ENCODE measurements at places on chromosomes 3 and 15.

GRCh38 chr15:91049378-91050127 lies 27.2 kb upstream of the VPS33B start:
- DNase-seq, result peak; percentile 88

DNA sequence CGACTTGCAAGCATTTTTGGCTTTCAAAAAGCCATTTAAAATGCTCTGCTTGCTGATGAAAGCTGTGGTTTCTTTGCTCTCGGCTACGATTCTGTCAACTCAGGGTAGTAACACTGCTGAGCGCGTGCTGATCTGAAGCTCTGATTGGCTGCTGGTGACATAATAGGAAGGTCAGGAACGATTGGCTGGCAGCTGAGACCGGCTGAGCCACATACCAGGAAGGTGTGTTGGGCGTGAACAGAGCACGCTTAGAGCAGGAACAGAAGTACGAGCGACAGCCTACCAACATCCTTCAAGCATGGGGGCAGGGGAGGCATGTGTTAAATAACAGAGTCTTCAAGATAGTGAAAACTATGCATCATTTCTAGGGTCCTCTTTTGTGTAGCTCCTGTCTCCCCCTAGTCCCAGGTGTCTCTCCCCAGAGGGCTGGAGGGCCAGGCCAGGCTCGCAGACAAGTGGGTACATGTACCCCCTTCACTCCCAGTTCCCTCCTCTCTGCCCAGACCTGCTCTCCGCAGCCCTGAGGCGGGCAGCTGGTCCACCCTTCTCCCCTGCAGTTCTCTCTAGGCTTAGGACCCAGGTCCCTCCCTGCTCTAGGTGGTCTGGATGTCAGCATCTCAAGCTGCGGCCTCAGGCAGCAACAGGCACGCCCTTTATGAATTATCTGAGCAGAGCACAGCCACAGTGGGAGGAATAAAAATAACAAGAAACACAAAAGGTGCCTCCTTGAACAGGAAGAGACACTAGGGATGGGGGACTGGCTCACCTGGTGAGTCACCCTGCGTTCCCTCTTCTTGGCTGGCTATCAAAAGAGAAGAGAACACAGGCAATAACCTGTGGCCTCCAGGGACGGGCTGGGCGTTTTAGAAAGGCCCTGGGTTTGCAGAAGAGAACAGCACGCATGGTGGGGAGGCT lies 76.0 kb downstream of the TAMM41 start:
- peak; percentile 93 for DNase-seq

GRCh38 chr3:41126961-41127360 lies 72.3 kb upstream of the CTNNB1 start:
- DNase-seq, result no peak

DNA sequence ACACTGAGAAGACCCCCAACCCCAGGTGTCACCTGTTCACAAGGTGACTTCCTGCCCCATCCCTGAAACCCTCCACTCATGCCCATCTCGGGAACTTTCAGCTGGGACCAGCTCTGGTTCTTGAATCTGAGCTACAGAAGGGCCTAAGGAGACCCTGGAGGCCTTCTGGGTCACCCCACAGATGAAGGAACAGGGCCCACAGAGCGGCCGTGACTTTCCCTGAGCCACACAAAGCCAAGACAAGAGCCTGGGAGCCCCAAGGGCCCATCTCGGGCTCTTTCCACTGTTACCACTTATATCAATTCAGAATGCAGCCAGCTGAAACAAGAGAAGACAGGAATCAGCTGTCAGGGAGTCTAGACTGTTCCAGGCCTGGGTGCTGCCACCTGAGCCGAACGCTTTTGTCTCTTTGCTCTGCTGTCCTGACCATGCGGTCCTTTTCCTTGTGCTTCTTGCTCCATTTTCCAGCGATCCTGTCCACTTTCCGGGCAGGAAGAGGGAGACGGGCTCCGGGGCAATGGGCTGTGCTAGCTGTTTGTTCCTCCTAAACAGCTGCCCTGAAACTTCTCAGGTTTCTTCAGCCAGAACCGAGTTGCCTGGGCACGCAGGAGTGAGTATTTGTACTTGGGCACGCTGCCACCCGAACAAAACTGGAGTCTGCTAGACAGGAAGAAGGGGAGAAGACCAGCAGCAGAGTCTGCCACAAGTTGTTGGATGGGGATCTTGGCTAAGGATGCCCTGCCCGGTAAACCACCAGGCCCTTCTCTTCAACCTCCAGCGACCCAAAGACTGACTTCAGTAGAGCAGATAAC lies 28.0 kb upstream of the PIGZ start:
- DNase-seq, result no peak

- no peak for DNase-seq
These were observed 12.4 kb upstream of the SEC62 start for GRCh38 chr3:169954142-169954756.

- no peak for DNase-seq
These were observed 41.9 kb downstream of the SETD5 start for GRCh38 chr3:9439331-9439730.

DNA sequence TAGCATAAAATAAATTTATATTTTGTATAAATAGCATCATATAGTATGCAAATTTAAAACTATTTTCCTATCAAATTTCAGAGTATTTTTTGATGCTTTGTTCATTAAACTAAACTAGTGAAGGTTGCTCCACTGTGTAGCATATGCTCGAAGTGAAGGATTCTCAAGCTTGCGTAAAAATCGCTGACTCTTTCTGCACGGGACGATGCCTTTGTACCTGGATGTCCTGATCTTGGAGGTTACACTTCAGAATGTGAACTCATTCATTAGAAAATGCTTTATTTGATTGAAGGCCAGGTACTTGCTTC lies 305.0 kb downstream of the WDR72 start:
- no peak for DNase-seq

DNA sequence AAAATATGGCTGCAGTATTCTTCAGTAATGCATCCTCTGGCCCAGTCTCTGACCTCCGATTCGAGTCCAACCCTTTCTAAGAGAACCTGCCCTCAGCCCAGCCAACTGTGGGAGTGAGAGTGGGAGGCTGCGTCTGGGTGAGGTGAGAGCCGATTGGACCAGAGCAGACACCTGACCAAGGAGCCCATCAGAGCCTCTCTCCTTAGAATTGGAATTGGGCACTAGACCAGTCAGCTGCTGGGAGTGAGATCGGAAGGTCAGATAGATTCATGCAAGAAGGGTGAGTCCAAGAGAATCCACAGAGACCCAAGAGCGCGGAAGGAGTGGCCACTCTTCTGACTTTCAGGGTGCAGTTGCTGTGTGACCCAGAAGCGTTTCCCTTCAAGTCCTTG lies 10.2 kb downstream of the RASL12 start:
- DNase-seq, result no peak

DNA sequence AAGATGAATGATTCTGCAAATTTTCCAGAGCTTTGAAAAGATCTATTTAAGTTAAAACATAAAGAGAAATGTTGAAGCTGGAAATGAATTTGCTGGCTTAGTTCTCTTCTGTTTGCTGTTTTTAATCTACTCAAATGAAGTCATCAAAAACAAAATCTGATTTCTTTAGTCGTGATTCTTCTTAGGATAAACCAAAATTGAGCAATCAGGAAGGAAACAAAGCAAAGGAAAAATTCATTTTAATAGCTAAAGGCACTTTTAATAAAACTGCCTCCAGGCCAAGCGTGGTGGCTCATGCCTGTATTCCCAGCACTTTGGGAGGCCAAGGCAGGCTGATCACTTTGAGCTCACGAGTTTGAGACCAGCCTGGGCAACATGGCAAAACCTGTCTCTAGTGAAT lies 91.2 kb downstream of the DUT start:
- DNase-seq, result no peak

DNA sequence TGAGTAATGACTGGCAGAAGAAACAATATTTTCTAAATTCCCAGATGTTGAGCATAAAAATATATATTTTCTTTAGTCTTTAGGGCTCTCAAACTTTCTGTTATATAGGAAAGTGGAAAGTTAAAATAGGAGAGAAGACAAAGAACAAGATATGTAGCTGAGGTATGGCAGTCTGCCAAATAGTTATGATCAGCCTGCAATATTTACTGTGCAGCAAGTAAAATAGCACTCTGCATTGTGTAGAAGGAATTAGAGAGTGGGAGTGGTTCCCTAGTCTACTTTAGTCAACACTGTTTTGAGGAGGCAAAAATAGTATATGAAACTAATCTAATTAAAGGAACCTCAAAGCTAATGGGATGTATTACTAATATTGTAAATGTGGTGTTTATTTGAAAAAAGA lies 978.1 kb upstream of the ALCAM start:
- DNase-seq, result no peak

DNA sequence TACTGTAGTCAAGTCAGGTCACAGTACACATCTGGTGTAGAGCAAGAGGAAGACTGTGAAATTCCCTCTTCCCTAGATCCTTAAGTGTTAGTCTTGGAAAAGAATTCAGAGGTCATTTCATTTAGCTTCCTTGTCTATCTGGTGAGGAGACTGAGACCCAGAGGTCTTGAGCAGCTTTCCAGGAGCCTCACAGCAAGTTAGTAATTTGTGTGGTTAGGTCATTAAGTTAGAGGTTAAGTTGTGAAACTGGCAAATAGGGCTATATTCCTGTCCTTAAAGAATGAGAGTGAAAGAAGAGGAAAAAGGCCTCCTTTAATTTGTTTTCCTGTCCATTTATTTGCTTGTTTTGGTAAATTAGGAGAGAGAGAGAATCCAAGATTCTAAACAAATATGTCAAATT lies 9.0 kb downstream of the PODXL2 start:
- no peak for DNase-seq

GRCh38 chr3:127399154-127399553 lies 111.3 kb upstream of the PRR20G start:
- DNase-seq, result no peak

DNA sequence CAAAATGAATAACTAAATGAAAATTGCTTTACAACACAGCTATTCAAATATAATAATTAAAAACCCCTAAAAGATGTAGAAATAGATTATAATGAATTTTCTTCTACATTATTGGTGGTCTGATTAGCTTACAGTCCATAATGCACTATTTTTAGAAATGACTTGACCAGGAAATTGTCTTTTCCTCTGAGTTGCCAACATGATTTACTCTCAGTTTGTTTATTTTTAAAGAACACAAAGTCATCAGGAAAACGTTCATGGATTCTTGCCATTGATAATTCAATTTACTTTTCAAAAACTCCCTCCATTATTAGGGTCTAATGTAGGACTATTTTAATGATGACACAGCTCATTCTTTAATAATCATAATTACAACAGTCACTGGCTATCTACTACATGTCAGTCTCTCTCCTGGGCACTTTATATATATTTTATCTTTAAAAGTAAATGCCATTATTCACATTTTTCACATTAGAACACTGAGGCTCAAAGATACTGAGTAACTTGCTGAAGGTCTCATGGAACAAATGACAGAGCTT lies 1.1 kb downstream of the TM4SF18 start:
- DNase-seq, result no peak

GRCh38 chr3:157241599-157241998 lies 81.7 kb upstream of the CCNL1 start:
- no peak for DNase-seq

- no peak for DNase-seq
These were observed 60.1 kb upstream of the PRR23E start for GRCh38 chr3:127132876-127133275.

DNA sequence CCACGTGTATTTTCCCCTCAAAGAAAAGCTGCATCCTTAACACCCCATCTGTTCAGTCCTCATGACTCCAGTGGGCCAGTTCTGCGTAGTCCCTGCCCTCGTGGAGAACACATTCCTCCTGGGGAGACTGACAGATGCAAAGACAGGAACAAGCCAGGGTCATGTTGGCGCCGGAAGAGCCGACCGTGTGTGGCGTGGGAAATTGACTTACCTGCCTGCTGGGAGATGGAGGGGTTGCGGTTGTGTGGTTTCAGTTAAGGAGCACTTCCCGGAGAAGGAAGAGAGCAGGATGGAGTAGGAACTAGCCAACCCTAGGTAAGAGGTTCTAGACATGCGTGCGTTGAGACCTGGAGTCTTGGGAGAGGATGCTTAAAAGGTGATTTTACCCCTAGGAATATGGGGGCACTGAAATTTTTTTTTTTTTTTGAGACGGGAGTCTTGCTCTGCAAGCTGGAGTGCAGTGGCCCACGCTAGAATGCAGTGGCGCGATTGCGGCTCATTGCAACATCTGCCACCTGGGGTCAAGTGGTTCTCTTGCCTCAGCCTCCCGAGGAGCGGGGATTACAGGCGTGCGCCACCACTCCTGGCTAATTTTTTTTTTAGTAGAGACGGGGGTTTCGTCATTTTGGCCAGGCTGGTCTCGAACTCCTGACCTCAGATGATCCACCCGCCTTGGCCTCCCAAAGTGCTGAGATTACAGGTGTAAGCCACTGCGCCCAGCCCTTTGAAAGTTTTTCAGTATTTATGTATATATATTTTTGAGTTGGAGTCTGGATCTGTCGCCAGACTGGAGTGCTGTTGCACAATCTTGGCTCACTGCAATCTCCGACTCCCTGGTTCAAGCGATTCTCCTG lies 1.4 kb downstream of the VHL start:
- DNase-seq, result no peak

- peak; percentile 71 for DNase-seq
These were observed 959 bp downstream of the SFMBT1 start for GRCh38 chr3:53044711-53045517.

DNA sequence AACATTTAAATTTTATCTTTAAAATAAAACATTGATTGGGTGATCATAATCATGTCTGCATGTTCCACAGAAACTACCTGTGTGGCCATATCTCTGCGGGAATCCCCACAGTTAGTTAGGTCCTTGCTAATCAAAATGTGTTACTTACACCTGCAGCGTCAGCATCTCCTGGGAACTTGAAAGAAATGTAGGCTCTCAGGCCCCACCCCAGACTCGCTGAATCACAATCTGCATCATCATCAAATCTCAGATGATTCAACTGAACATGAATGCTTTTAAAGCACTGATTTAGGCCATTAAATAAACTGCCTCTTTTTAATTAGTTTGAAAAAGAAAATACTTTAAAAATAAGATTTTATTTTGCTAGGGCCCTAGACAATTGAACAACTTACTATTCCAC lies 577.8 kb downstream of the PYDC2 start:
- no peak for DNase-seq

GRCh38 chr15:100309109-100310040 lies 32.4 kb downstream of the ADAMTS17 start:
- DNase-seq, result no peak

GRCh38 chr15:81285461-81285860 lies 38.5 kb downstream of the STARD5 start:
- no peak for DNase-seq

DNA sequence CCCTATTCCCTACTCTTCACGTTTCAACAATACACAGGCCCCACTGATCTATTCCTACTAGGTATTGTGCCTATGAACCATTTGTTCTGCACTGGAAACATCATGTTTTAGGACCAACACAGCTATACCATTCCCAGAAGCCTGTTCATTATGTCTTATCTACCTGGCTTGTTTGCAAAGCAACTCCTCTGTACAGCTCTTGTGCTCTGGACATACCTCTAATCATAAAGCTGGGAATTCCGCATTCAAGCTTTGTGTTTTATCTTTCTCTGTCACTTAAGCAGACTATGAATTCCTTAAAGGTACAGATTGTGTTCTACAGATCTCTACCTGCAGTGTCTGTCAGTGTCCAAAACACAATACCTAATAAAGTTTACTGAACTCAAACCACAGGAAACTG lies 87.5 kb upstream of the CSPG5 start:
- no peak for DNase-seq

Measured in brain (organoid and tissue), 16 donors.